Heart left ventricle (tissue), 16 donors: ENCODE measurements at places on chromosomes 2 and 18. TPM values are rescaled to one million over a fixed set of nuclear protein-coding genes. Genes with fewer than 3 reads are reported as not detected.

The PAX8 gene
- total RNA-seq = 0.79 TPM

The SH3RF3 gene
- 7.0 TPM for total RNA-seq

The STEAP3 gene
- 12.2 TPM for total RNA-seq

DNA sequence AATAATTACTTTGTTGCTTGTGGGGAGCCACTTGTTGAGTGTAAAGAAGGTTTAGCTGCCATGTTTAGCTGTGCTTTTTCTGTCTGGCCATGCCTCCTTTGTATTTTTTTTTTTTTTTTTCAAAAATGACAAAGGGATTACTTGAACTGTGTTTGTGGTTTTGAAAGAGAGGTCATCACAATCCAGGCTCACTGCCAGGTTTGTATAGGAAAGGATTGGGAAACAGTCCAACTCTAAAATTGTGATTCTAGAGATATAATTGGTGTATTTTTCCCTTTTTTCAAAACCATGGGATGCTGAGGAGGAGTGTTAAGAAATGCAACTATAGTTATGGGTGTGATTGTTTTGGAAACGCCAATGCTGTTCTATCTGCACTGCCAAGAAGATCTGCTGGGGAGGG, 4.3 kb downstream of the ITPRIPL1 start:
- H3K4me1 ChIP-seq = peaks cover 19% of the 10 kb centered on the region
- H3K4me3 ChIP-seq = no peak overlapping the region
- H3K27ac ChIP-seq = no peak overlapping the region
- H3K36me3 ChIP-seq = no peaks in the 10 kb centered on the region

DNA sequence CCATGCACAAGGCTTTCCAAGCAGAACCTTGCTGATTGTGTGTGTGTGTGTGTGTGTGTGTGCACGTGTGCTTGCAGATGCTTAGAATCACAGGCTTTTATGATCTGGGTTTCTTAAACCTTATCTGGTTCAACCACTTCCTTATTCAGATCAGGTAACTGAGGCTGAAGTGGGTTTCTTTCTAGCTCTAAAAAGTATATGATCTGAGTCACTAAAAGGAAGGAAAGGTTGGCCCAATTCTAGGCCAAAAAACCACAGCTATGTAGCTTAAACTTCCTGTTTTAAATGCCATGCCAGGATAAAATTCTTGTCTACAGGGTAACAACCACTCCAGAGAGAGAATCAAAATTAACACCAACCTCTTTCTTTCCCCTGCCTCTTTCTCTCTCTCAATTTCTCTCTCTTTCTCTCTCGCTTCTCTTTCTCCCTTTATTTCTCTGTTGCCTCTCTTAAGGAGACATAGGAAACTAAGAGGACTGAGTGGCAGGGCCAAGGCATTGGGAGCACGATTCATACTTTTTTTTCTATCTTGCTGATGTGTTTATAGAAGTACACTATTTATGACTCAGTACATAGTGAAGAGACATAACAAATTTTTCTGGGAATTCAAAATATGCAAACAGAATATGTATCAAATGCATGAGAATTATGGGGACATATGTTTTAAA, 140.3 kb downstream of the TRIB2 start:
- no peaks in the 10 kb centered on the region for H3K27me3 ChIP-seq
- H3K4me3 ChIP-seq = no peak overlapping the region
- H3K4me1 ChIP-seq = peaks cover 7% of the 10 kb centered on the region
- H3K36me3 ChIP-seq = no peaks in the 10 kb centered on the region

- no peak overlapping the region for H3K4me3 ChIP-seq
- H3K36me3 ChIP-seq = no peaks in the 10 kb centered on the region
- no peak for DNase-seq
- no peak overlapping the region for H3K27ac ChIP-seq
Observed at GRCh38 chr2:191650896-191651773, 26.8 kb upstream of the NABP1 start.

GRCh38 chr2:218395826-218396687, 3.6 kb upstream of the CTDSP1 start:
- H3K27me3 ChIP-seq = no peaks in the 10 kb centered on the region
- peak; percentile 95 for DNase-seq
- peaks cover 6% of the 10 kb centered on the region for H3K4me1 ChIP-seq

DNA sequence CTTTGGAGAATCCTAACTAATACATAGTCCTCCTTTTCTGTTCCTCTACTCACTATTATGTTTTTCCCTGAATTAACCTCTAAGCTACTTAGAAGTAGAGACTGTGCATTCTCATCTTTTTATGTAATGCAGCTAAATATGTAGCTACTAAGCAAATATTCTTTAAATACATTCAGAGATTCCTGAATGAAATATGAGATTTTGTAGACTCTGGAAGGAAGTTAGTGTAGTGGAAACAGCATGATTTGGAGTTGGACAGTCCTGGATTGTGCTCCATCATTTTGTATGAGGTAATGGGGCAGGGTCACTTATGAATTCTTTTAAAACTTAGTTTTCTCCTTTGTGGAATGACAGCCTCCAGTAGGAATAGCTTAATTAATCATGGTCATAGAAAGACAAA, 24.7 kb upstream of the NT5C1B start:
- no peaks in the 10 kb centered on the region for H3K36me3 ChIP-seq
- H3K4me3 ChIP-seq = no peak overlapping the region
- no peak for DNase-seq

- no peak for DNase-seq
- H3K27ac ChIP-seq = no peak overlapping the region
- H3K27me3 ChIP-seq = no peaks in the 10 kb centered on the region
Observed at GRCh38 chr2:230583581-230583980, 129.1 kb upstream of the CAB39 start.

DNA sequence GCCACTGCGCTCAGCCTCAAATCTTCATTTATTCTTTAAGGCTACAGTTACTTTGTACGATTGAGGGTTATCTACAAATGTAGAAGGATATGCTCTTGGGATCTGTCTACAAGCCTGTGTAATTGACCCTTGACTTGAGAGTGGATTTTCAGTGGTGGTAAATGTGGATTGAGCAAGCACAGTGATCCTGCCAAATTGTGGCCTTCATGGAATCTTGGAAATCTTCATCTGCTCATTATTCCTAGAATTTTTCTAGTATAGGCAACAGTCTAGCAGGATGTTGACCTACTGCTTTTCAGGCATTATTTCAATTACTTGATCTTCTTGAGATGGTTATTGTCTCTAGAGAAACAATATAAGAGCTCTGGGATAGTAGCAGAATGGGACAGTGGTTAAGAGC, 226.1 kb upstream of the REV1 start:
- no peaks in the 10 kb centered on the region for H3K27me3 ChIP-seq
- H3K36me3 ChIP-seq = no peaks in the 10 kb centered on the region
- H3K4me3 ChIP-seq = no peak overlapping the region
- no peak overlapping the region for H3K27ac ChIP-seq
- DNase-seq = no peak

DNA sequence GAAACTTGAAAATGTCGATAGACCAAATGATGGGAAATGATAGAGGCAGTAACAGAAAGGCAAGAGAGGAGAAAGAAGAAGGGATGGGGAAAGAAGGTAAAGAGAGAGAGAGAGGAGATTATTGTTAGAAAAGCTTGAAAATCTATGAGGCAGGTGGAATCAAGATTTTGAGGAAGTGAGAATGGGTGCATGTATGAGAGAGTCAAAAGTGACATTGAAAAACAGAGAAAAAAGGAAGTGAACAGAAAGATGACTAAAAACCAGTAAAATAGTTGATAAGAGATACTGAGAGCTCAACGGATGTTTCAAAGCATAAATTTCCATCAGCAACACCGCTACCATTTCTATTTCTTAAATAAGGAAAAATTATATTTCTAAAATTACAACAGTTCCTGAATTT, 327.4 kb upstream of the CWC22 start:
- no peaks in the 10 kb centered on the region for H3K36me3 ChIP-seq
- no peaks in the 10 kb centered on the region for H3K27me3 ChIP-seq
- no peak overlapping the region for H3K27ac ChIP-seq
- no peak overlapping the region for H3K4me3 ChIP-seq
